Stimulated activated CD4-positive, alpha-beta T cell treated with anti-CD3 and anti-CD28 coated beads, TNF-alpha, amount 100 ng/mL, for 4 hours (primary cell): ENCODE measurements at places on chromosomes 7 and 10.

DNA sequence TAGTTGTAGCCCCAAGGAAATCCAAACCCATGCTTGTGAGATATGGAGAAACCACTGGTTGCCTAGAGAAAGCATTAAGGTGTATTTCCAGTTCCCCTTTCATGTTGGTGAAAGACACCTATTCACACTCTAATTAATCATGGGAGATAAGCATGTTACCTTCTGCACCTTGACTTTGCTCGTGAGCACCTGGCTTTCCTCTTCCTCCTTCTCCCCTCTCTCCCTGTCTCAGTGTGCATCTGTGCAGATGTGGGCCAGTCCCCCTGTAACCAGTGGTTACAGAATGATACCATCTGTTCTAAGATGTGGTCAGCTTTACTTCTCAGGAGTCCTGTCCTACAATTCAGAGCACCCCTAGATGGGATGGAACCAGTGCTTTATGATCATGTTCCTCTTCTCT is 160.6 kb downstream of the LCOR start:
- no peak for DNase-seq

DNA sequence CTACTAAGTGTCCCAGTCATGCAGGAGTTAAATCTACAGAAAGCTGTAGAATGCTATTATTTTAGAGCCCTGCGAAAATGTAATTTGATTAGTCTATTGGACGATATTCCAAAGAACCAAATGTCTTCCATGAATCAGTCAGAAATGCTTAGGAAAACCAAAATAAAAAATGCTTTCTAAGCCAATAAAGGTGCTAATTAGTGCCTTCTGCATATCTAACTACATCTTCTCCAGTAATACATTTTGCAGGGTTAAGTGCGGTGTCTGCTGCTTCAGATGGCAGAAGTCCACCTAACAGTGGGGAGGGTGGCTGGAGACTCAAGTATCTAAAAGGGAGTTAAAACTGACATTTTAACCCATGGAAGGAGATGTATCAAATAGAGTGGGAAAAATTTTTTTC is 50.1 kb downstream of the ITPRID1 start:
- no peak for DNase-seq

DNA sequence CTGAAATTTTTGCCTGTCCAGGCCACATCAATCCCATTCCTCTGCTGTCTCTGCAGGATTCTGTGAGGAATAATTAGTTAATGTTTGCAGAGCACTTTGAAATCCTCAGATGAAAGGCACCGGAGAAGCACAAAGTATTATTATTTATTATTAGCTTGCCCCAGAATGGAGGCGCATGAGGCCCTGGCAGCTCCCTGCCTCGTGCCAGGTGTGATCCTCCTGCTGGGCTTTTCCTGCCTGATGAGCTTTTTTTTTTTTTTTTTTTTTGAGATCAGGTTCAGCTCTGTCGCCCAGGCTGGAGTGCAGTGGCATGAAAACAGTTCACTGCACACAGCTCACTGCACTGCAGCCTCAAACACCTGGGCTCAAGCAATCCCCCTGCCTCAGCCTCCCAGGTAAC is 65.2 kb downstream of the TCF7L2 start:
- no peak for DNase-seq

DNA sequence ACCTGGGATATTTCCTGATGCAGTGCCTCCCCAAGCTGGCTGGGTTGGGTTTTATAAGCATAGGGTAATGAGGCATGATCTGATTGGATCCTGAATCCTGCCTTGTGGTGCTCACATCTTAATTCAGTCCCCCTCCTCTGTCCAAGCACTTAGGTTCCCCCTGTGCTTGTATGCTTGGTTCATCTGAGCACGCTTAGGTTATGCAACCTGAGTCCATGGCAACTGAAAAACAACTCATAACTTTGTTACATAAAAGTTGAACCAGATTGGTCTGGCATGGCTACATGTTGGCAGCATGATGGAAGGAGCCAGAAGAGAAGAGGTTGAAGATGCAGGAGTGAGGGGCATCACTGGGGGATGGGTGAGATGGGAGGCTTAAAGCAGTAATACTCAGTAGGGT is 57.3 kb upstream of the OSBPL3 start:
- no peak for DNase-seq

- DNase-seq, result no peak
Observed at GRCh38 chr7:12481722-12482121, 78.1 kb upstream of the VWDE start.

GRCh38 chr10:43090188-43090587 is 13.3 kb downstream of the RET start:
- DNase-seq, result no peak

DNA sequence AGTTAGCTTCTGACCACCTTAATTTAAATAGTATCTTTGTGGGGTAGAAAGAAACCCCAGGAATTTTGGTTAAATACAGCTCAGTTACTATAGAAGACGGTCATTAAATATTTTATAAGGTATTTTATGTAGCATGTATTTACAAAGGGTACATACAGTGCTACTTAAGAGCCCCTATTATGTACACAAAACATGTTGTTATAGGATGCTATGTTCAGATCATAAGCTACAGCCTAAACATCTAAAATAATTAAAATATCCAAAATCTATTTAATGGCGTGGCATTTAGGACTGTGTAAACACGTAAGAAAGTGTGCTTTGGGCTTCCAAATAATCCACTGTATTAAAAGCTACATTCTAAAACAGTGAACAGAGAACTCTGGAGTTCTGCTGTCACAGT is 39.4 kb upstream of the DLX5 start:
- DNase-seq, result no peak

DNA sequence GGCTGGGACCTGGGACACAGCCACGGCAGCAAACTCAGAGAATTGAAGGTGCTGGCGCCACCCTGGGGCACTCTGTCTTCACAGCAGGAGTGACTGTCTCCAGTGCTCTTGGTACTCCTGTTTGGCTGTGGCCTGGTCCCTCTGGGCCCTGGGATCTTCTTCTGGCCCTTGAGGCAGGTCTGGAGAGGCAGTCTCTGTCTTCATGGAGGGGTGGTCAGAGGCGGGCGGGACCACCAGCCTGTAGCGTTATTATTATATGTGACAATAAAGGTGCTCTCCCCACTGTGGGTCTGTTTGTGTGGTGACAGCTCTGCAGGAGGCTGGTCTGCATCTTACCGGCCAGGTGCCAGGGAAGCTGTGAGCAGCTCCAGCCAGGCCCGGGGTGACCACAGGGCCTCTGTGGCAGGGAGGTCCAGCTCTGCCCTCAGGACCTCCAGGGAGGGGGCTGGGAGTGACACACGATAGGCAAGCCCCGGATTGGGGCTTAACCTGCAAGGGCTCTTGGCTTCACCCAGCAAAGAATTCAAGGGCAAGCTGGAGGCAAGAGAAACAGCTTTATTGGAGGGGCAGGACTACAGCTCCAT is 70.3 kb downstream of the MYL10 start:
- DNase-seq, result no peak

DNA sequence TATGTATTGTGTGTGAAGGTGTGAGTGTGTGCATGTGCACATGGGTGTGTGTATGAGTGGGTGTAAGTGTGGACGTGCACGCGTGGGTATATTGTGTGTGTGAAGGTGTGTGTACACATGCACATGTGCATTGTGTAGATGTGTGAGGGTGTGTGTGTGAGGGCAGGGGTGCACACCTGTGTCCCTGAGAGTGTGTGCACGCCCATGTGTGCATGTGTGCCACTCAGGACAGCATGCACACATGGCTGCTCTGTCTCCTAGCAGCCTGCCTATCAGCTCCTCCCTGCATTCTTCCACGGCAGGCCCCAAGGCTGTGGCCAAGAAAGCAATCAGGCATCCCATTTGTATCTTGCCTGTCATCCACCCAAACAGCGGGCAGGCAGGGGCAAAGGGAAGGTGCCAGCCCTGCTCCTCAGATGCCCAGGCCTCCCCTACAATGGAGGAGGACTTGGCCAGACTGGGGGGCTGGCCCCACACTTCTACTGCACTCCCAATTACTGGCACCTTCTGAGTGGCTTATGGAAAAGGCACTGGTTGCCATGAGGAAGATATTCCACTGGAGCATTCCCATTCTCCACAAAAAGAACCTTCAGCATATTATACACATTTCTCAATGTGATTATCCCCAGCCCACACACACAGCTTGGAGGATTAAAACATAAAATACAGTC is 380.4 kb upstream of the ZMIZ1 start:
- DNase-seq, result no peak

GRCh38 chr10:122307669-122308416 is 36.7 kb downstream of the BTBD16 start:
- no peak for DNase-seq
